ENCODE measurements at places on chromosomes 6 and 20.

DNA sequence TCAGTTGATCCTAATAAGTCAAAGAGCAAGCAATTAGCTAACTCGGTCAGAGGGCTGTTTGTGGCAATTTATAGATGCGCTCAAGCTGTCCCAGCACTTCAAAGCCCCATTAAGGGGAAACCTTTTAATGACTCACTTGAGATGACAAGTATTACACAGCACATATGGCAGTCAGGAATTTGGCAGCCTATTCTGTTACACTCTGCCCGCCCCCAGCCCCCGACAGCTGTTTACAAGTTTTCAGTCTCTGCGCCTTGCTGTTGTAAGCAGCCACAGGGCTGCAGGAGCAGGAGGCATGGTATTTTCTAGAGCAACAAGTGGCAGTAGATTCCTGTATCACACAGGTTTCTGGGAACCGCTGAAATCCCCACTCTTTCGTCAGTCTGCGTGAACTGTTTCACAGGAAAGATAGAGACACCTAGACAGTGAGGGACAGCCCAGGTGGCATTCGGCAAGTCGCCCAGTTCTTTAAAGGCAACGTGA is 263.0 kb downstream of the FOXC1 start:
- DNase-seq: no peak

- DNase-seq: no peak
Measured at GRCh38 chr20:37270576-37271420, 9.2 kb upstream of the GHRH start.

- no peak for DNase-seq
Measured at GRCh38 chr6:43122146-43122545, 46.0 kb downstream of the PTK7 start.

- DNase-seq: no peak
Measured at GRCh38 chr6:155504848-155505607, 49.4 kb upstream of the NOX3 start.

GRCh38 chr6:45903959-45904358 is 111.7 kb downstream of the CLIC5 start:
- no peak for DNase-seq

- no peak for DNase-seq
Measured at GRCh38 chr6:134517868-134518267, 200.0 kb upstream of the SGK1 start.

DNA sequence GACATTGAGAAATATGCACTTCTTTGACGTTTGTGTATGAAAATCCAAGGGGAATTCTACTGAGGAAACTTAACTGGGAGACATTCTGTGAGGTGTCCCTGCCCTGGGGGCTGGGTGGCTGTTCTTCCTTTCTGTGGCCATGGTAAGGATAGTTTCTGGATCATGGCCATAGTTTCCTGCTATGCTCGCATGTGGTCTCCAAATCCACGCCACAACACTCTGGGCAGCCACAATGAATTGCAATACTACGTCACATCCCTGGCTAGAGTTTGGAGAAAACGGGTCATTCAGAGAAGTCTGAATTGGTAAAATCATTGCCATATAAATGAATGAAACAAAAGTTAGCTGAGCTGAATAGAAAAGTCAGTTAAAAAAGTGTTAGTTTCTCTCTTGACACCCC is 230.6 kb downstream of the UTRN start:
- DNase-seq: no peak

GRCh38 chr6:4727671-4728435 is 48.4 kb upstream of the CDYL start:
- no peak for DNase-seq

GRCh38 chr6:65091561-65091960 is 615.5 kb downstream of the EYS start:
- DNase-seq: no peak

DNA sequence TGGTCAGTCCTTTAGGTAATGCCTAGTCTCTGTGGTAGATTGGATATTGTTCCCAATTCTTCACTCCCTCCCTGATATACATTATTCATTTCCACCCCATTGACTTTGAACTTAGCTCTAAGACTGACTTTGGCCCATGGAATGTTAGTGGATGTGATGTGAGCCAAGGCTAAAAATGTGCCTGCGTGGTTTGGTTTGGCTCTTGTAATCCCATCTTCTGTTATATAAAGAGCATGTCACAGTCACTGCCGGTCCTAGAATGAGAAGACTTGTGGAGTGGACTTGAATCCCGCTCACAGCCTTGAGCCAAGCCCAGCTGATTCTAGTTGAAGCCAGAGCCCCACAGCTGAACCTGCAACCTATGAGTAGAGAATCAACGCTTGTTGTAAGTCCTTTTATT is 23.6 kb upstream of the DNAAF9 start:
- DNase-seq: no peak

GRCh38 chr6:89145956-89146717 is at the start of gene PM20D2:
Gene PM20D2 (plus strand): TSS chr6:89146055. CDS start chr6:89146145, 90 bp downstream.
- DNase-seq: peak; percentile 54

DNA sequence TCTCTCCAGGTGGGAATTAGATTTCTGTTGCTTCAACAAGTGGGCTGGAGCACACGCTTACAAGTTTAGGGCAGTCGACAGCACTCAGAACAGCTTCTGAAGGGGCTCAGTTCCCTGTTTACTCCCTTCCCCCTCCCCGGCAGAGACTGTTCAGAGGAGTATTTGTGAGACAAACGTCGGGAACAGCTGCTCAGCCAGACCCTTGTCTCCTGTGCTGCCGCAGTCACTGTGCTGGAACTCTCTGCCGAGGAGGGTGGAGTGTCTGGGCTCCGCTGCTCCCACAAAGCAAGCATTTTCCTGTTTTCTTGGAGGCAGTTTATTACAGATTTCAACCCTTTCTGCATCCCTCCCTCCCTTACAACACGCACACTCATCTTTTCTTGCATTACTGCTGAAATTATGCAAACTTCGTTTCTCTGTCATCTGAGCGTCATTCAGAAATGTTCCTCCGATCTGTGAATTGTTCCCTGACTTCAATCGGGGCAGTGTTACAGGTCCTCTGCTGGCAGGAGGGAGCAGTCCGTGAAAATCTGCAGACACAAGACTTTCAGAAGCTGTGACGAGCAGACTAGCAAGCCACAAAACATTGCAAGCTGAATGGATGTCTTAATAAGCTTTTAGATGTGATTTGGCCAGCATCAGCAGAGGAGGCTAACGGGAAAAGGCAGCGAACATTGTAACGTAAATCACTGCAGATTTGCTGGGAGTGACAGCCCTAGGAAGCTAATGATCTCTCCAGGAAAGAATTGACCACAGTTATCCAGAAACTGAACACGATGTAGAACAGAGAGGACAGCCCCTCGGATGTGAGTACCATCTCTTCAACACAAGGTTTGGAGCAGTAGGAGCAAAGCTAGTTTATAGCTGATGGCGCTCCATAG is 76.2 kb downstream of the LYRM2 start:
- DNase-seq: no peak

DNA sequence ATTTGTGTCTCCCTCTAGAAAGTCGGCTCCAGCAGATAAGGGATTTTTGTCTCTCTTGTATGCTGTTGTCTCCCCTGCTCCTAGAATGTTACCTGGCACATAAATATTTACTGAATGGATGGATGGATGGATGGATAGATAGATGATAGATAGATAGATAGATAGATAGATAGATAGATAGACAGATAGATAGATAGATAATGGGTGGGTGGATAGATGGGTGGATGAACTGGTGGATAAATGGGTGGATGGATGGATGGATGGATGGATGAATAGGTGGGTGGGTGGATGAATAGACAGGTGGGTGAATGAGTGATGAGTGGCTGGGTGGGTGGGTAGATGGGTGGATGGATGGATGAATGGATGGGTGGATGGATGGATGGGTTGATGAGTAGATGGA is 185.0 kb downstream of the NFATC2 start:
- DNase-seq: no peak

- no peak for DNase-seq
Measured at GRCh38 chr20:34243377-34243776, 2.2 kb downstream of the ASIP start.

- no peak for DNase-seq
Measured at GRCh38 chr20:62161347-62161746, 17.8 kb downstream of the SS18L1 start.

GRCh38 chr6:108163267-108163643 is 2.6 kb upstream of the NR2E1 start:
- no peak for DNase-seq

GRCh38 chr20:2564406-2564805 is 28.0 kb downstream of the TMC2 start:
- no peak for DNase-seq

DNA sequence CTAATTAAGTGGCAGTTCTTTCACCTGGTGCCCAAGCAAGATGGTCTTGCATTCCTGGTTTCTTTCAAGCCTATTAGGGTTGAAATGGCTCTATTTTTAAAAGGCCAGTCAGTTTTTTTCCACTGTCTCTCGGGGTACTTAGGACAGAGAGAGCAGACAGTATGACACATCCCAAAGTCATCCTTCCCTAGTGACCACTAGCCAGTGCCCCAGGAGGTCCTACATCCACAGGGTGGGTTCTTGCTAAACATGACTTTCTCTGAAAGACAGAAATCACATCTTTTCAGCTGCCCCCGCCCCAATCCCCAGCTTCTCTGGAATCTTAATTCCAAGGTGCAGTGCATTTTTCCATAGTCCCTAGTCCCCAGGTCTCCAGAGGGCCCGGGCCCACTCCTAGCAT is 192.4 kb downstream of the SLC24A3 start:
- DNase-seq: no peak

DNA sequence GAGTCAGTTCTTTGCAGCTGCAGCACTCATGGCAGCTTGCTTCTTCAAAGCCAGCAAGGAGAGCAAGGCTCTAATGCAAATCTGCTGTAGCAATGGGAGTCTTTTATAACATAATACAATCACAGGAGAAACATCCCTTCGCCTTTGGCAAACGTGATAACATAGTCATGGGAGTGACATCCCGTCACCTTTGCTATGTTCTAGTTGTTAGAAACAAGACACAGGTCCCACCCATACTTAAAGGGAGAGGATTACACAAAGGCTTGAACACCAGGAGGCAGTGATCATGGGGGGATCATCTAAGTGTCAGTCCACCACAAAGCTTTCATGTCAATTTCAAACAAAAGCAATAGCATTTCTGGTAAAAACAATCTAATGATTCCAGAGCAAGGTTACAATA is 40.1 kb upstream of the PHACTR2 start:
- no peak for DNase-seq

DNA sequence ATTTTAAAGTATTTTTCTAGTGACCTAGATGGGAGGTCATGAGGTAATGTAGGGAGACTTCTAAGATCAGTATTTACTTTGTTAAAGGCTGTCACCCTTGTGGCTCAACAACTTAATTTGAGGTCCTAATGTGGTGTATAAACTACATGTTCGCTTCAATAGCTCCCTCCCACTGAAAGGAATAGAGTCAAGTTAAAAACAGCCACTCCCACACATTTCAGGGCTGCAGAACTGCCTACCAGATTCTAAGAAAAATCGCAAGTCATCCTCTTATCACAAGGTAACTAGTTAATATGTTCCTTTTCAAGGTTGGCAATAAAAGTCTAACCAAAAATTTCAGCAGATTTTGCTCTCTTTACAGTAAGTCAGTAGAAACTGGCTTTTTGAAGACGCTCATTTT is 15.1 kb downstream of the GSTA1 start:
- no peak for DNase-seq

GRCh38 chr6:63307581-63308246 is 12.1 kb downstream of the LGSN start:
- no peak for DNase-seq

DNA sequence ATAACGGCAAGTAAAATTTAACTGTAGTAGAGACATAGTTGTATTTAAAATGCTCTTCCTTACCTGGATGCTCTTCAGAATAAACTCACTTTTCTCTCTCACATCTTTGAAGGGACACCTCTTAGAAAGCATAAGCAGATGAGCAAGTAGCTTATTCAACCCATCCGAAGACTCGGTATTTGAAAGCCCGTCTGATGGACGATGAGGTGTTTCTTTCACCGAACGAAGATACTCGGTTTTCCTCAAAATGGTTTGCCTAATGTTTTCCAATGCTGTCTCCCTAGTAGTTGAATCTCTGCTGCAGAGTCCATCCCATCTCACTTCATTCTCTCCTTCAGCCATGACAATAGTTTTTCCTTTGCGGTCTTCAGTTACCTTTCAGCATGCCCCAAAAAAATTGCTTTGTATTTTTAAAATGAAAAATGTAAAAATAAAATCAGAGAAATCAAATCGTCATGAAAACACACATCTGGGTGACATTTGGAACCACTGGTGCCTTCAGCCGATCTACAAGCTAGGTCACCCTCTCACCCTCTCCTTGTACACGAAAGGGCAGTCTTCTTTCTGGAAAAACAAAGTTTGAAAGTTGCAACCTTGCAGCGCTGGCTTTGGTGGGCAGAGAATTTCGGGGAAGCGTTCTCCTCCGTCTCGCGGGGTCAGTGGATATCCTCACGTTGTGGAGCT is 772 bp downstream of the SESN1 start:
- no peak for DNase-seq

- DNase-seq: no peak
Measured at GRCh38 chr6:23267651-23268050, 698.3 kb downstream of the HDGFL1 start.

DNA sequence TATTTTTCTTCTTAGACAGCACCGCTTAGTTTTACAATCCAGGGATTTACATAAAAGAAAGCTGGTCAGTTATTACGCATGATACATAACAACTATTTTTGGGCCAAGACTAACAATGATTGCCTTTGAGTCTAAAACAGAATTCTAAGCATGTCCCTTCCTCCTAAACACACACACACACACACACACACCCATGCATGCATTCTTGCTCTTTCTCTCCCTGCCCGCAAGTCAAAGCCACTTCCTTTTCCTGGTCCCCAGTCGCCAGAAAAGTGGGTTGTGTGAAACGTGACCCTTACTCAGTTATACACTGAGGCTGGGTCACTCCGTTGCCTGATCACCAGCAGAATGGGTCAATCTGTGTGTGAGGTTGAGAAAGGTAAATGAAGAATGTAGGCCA is 31.4 kb downstream of the FYN start:
- DNase-seq: no peak

DNA sequence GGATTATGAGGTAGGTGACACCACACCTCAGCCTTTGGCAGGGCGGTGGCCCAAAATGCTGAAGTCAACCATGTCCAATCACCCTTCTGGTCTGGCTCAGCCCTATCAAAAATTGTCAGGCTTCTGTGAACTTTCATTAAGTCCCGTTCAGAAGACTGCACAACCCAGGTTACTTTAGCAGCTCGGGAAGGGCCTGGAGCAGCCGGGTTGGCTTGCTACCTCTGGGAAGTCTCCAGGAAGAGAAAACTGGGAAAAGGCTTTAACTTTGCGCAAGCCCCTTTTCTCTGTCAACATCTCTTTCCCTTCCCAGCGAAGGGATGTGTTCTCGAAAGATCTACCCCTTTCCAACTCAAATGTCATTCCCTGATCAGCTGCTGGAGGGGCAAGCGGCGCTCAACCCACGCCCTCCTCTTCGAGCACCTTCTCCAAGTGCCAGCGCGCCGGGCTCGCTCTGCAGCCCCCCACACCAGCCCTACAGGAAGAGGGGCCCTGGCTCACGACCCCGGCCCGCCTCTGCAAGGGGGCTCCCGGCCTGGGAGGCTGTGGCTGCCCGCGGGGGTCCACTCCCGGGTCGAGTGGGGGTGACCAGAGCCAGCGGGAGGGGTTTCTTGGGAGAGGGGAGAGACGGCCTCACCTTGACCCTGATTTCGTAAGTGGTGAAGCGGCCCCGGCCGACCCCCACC is 573 bp downstream of the SNX3 start:
- no peak for DNase-seq
